Globus pallidus (tissue), 1 donor: ENCODE measurements at places on chromosomes 12 and 14.

- DNase-seq = no peak
These were observed 216.6 kb upstream of the FKBP4 start for GRCh38 chr12:2578211-2578610.

DNA sequence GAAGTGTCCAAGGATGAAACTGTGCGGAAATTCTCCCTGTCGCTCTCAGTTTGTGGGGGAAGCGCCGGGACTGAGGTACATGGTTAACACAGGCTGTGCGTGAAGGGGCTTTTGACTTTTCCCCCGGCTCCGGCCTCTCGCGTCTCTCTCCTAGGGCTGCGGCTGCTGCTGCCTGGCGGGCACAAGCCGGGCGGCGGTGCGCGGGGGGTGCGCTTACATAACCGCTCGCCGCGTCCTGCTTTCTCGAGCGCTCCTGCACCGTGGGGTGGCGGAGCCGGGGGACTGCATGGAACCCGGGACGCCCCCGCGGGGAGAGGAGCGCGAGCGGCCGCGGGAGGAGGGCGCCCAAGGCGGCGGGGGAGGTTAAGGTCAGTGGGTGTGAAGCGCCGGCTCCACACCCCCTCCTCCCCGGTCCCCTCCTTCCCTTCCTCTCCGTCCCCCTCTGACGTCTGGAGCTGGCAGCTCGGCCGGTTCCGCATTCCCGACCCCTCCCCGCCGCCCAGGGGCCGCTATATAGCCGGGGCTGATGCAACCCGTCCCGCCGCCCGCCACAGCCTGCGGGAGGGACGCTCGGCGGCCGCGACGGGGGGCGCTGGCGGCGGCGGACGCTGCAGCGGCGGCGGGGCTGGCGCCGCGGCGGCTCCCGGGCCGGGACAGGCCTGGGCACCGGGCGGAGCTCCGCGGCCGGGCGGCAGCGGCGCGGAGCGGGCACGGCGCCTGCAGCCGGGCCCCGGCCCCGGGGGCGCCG is at the start of gene JDP2:
JDP2 (plus strand) TSS at position 541 of the 748 bp plus-strand sequence. CDS start 9,899 bp downstream, outside the sequence.
- peak; percentile 84 for DNase-seq

DNA sequence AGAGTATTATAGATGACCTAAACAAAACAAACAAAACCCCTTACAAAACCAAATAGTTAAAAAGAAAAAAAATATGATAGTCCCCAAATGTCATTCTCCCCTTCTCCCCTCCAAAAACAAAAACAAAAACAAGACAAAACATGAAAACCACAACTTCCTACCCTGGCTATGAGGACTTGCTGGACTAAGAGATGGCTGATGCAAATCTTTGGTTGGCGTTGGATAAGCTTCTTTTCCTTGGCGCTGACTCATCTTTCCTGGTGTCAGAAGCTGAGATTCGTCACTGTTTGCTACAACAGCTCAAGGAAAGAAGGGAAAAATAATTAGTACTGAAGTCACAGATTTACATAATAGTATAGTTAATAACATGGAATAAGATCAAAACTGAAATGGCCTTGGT is 102.5 kb upstream of the BBS10 start:
- no peak for DNase-seq

GRCh38 chr12:40168868-40169267 is 55.9 kb upstream of the LRRK2 start:
- no peak for DNase-seq

DNA sequence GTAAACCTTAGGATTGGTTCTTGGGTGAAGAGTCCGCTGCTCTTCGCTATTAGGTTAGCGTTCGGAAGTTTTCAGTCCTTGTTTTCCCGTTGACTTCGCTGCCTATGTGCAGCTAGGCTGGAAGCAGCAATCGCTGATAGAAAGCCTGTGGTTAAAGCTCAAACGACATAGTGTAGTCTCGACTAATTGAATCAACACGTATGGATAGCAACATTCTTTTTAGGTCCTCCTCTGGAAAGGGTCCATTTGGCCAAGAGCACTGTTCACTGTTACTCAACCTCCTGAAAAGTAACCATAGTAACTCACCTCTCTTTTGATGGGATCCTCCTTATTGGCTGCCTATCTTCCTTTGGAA is 355.5 kb downstream of the SNAPC1 start:
- peak; percentile 9 for DNase-seq

DNA sequence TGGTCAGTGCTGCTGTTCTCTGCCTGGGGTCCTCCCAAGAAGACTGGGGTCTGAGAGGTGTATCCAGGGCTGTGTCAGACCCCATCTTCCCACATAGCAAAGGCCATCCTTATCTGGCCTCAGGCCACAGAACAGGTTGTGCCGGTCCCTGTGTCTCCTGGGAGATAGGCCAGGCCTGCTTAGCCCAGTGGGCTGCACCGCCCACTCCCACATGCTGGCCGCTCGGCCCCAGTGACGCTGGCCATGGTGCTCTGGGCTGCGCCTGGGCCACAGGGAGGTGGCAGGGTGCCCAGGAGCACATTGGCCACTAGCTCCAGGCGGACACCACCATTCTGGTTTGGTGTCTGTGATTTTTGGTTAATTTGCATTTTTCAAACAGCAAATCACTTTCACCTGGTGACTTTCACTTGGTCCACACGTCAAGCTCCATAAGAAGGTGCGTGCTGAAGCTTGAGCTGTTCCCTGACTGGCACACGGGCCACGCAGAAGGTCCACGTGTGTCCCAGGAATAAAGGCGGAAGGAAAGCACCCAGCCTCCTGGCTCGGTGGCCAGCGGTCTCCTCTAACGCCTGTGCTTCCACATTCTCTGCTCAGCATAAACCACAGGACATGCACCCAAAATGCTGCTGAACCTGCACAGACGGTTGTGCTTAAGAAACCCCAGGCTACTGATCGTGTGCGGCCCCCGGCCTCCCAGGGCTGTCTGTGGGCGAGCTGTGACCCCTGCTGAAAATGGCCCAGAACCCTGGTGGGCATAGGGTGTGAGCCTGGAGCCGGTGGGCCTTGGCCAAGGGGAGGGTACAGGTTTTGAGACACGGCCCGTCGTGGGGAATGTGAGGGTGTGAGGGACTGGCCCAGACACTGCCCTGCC is 4.6 kb downstream of the FBRSL1 start:
- no peak for DNase-seq

DNA sequence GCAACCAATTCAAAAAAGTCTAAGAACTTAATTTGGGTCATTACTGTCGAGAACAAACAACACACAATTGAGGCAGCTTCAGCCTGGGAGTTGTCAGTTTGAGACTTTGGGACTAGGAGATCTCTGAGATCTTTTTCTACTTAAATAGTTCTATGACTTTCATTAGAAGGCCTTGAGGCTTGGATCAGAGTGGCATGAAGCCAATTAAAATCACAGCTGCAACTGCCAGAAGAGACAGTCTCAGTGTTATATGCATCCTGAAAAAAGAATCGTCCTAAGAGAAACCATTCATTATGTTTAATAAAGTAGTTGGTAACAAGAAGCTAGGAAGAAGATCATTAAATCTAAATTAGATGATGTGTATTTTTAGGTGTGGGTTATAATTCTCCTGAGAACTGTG is 170.8 kb upstream of the RASSF8 start:
- DNase-seq = no peak

DNA sequence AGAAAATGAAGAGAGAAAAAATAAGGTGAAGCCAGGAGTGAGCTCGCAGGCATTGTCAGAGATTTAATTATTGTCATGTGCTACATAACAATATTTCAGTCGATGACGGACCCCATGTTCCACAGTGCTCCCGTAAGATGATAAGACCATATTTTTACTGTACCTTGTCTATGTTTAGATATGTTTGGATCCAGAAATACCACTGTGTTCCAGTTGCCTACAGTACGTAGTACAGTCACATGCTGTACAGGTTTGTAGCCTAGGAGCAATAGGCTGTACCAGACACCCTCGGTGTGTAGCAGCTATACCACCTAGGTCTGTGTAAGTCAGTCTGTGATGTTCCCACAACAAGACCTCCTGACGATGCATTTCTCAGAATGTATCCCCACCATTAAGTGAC is 137.5 kb downstream of the FBXL14 start:
- no peak for DNase-seq

DNA sequence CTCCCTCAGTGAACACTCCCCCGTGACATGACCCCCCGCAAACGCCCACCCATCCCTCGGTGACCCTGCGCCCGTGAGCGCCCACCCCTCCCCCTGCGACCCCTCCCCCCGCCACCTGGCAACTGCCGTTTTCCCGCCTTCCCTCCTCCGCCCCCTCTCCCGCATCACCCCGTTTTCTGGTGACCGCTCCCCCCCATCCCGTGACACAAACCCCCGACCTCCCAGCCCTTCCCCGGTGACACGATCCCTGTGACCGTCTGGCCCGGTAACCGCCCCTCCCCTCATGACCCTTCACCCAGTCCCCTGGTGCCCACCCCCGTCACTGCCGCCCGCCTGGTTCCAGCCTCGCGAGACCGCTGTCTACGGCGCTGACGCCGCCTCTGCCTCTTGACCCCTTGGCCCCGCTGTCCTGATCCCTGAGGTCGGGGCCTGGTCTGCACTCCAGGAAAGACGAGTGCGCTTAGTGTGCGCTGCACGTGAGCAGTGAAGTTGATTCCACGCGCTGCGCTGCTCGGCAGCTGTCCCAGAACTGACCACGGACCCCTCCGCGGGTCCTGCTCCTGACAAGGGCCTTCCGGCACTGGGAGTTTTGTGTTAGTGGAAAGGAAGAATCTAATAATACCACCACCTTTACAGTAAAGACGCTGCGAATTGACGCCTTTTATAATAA is 59.4 kb downstream of the DDX51 start:
- peak; percentile 16 for DNase-seq

- no peak for DNase-seq
These were observed 192.8 kb upstream of the EEA1 start for GRCh38 chr12:93121729-93122488.

DNA sequence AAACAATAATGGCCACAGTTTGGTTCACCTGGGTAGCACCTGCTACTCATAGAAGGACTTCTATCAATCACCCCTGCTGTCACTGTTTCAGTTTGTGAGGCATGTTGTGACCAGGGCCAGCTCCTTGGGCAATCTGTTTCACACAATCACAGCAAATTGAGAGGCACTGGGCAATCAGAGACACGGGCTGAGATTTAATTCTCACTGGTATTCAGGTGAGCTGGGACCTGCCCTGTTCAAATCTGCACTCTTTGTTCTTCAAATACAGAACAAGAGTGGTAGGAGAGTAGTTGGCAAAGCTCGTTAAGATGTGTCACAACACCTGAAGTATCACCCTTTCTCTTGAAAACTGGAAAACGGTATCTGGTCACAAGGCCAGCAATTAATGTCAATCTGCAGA is 57.8 kb upstream of the NAP1L1 start:
- DNase-seq = no peak

DNA sequence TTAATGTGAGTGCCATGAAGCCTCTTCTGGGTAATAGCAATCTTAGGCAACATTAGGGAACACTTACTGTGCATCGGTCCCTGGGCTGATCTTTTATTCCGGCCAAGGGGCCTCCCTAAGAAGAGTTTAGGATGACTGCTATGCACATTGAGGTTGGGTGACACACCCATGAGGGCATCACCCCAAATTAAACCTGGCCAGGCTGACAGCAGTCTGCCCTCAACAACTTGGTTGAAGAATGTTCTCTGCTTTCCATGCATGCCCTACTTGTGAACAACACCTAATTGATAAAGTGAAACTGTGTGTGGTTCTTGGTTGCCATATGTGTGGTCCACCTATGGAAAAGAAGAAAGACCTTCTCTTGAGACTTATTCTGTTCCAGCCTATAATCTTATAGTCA is 1098.0 kb downstream of the BCL11B start:
- no peak for DNase-seq

DNA sequence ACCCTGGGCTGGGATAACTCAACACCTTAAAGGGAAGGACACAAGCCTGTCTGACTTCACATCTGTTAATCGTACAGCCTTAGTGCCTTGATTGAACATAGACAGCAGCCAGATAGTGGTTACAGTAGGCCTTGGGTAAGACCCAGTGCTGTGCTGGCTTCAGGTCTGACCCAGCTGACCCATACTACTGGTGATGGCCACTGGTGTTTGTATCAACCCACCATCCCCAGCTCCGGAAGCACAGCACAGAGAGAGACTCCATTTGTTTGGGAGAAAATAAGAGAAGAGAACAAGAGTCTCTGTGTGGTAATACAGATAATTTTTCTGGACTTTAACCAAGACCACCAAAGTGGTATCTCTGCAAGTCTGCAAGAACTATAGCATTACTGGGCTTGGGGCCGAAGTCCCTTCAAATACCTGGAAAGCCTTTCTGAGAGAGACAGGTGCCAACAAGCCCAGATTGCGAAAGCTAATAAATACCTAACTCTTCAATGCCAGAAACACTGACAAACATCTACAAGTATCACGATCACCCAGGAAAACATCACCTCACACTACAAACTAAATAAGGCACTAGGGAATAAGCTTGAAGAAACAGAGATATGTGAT is 330.1 kb upstream of the GARIN2 start:
- no peak for DNase-seq

GRCh38 chr12:116186482-116187150 is 90.9 kb downstream of the MED13L start:
- no peak for DNase-seq

DNA sequence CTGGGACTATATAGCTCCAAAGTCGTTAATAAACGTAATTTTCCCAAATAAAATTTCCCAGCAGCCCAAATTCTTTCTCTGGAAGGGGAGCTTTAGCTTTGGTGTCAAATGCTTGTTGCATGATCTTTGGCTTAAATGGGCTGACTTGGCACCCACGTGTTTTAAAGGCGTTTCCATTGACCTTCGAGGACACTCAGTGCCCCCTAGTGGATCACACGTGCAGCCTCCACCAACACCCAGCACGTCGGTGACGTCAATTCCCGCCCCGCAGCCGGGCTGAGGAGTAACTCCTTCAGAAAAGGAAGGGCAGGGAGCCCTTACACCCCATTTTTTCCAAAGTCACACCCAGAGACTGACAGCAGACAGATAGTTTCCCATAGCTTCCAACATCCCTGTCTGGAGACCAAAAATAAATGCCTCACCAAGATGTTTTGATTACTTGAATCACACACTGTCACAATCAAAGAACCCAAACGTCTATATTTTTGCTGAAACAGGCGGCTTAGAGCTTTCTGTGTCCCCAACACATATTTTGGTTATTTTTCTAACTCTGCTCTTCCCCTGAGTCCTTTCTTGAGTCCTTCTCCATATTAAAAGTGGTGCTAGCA is 707.9 kb downstream of the AACS start:
- DNase-seq = peak; percentile 26

GRCh38 chr14:102180248-102180998 is 40.7 kb downstream of the WDR20 start:
- no peak for DNase-seq

- DNase-seq = no peak
These were observed 1.2 kb downstream of the CDKN1B start for GRCh38 chr12:12718381-12718759.

GRCh38 chr12:93892423-93893268 is 215.5 kb downstream of the CRADD start:
- DNase-seq = peak; percentile 22

- no peak for DNase-seq
These were observed 58.8 kb upstream of the FBRSL1 start for GRCh38 chr12:132430838-132431774.
